HepG2 (cell line): ENCODE measurements at places on chromosomes 12 and 14.

DNA sequence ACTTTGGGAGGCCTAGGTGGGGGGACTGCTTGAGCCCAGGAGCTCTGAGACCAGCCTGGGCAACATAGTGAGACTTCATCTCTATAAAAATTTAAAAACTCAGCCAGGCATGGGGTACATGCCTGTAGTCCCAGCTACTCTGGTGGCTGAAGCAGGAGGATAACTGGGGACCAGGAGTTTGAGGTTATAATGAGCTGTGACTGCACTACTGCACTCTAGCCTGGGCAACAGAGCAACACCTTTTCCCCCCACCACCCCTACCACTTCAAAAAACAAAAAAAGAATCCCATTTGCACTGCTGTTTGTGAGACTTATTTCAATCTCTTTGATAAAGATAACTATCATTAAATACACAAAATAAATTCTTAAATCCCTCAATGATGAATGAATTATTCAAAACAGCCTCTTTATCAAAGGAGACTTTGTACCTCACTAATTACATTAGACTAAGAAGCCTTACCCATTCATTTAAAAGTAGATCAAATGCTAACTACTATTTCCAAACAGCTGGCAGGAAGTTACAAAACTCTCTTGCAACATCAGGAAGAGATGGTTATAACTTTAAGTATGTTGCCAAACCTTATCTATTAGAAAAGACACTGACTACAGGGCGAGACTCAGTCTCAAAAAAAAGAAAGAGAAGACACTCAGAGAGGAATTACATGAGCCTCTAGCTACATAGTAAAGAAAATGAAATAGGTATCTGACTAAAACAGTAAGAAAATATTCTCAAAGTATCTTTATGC lies 14.7 kb downstream of the BLTP3B start:
- DNase-seq: peak; percentile 44

- peak; percentile 74 for DNase-seq
These were observed 25.2 kb upstream of the AKAP6 start for GRCh38 chr14:32303865-32304264.

GRCh38 chr12:42705863-42706262 lies 116.3 kb upstream of the PRICKLE1 start:
- no peak for DNase-seq

DNA sequence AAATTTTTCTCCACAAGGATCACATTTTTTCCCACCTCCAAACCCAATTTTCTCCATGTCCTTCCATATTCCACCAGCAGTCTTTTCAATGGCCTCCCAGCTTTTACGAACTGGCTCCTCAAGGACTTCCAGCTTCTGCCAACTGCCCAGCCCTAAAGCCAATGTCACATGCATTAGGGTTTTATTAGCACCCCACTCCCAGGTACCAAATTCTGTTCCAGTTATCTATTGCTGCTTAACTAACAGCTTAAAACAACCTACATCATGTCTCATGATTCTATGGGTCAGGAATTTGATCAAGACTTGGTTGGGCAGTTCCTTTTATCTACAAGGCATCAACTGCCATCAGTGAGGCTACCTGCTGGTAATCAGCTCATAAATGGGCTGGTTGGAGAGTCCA lies 151.3 kb downstream of the SPTSSA start:
- no peak for DNase-seq

DNA sequence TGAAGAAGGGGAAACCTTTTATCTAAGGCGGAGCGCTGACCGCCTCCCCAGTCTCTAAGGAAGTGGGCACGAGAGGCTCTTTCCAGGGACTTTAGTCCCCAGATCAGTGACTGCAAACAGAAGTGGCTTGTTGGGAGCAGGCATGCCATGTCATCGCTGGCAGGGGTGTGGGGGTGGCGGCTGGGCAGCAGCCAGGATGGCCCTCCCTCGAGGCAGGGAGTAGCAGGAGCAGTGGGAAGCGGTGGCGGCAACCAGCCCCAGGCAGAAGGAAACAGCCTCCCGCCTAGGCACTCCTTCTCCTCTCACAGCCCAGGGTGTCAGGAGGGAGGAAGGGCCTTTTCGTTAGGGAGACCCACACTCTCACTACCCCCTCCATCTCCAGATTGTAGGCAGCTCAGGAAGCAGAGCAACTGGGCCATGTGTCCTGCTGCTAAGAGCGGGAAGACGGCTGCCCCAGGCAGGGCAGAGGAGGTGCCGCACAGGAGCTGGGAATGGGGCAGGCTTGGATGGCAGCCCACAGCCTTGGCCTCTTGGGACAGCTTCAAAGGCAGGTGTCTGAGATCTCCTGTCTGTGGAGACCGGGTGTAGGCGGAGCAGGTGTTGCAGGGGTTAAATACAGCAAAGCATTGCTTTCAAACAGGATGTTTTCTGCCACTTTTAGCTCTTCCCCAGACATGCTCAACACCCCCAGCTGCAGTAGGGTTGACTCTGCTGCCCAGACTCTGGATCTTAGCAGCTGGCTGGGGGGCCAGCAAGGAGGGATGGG lies 21.8 kb downstream of the VDR start:
- DNase-seq: no peak

DNA sequence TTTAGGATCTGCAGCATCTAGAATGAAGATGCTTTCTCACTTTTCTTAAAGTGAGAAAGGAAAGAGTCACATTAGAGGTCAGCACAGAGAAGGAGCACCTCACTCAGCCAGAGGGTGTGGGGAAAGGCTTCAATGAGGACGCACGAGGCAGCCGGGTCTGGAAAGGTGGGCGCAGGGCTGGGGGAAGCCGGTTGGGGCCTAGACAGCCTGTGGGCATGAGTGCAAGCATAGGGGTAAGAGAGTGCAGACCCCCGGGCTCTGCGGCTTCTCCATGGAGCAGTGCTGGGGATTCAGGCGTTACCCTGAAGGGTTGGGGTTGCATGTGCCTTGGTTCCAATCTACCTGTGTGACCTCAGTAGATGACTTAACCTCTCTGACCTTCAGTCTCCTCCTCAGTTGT lies 49.9 kb downstream of the KRT80 start:
- no peak for DNase-seq

- DNase-seq: no peak
These were observed 107.2 kb downstream of the DUSP6 start for GRCh38 chr12:89245090-89245489.
